Sigmoid colon (tissue), 7 donors: ENCODE measurements at places on chromosomes 4 and X. TPM values are rescaled to one million over a fixed set of nuclear protein-coding genes. Genes with fewer than 3 reads are reported as not detected.

GRCh38 chr4:128782875-128783614, 26.5 kb upstream of the JADE1 start:
- no peak for DNase-seq
- no peaks in the 10 kb centered on the region for H3K4me1 ChIP-seq
- H3K27me3 ChIP-seq, result no peaks in the 10 kb centered on the region
- H3K4me3 ChIP-seq, result no peak overlapping the region
- no peaks in the 10 kb centered on the region for H3K36me3 ChIP-seq

DNA sequence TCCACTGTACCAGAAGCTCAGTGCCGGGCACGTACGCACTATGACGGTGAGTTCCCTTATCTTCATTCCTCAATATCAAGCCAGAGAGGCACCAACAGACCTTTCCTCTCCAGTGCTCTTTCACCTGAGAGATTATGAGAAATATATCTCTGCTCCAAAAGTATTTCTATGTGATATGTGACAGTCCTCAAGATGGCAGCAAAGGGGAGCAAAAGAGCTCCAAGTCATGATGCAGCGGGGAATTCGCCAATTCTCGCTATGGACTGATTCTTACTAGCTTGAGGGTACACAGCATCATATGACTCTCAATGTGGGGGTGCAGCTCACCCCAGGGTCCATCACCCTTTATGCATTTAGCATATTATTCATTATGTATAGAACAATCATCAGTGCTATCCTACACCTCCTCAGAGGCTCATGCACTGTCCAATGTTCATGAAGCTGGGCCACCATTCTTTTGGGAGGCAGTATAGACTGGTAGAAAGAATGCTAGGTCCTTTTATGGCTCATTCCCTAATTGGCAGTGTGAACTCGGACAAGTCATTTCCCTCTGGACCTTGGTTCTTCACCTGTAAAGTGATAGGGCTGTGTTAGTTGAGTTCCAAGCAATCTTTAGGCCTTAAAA, 12.8 kb upstream of the IQSEC2 start:
- no peak overlapping the region for H3K27ac ChIP-seq
- DNase-seq, result no peak
- no peaks in the 10 kb centered on the region for H3K4me1 ChIP-seq
- no peaks in the 10 kb centered on the region for H3K27me3 ChIP-seq
- H3K36me3 ChIP-seq, result no peaks in the 10 kb centered on the region

POU3F4 gene
- total RNA-seq, result 0.28 TPM

SLC26A1 gene
- total RNA-seq, result not detected

DNA sequence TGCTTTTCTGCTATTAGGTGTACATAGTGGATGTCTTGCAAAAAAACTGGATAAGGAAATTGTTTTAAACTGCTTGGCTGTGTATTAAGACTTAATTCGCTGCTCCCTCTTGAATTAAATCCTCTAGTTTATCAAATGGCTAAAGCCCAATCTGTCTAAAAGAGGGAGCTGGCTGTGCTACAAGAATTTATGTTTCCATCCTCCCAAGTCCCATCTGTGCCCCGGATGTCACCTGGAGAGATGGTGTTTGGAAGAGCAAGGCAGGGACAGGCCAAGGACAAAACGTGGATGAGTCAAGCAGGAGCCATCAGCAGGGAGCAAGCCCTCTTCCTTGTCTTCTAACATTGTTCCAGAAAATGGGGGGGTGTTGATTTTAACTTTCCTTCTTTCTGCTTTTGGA, 171.3 kb upstream of the LCORL start:
- no peaks in the 10 kb centered on the region for H3K27me3 ChIP-seq
- no peaks in the 10 kb centered on the region for H3K36me3 ChIP-seq

- H3K4me3 ChIP-seq, result no peak overlapping the region
- no peaks in the 10 kb centered on the region for H3K4me1 ChIP-seq
- H3K36me3 ChIP-seq, result no peaks in the 10 kb centered on the region
These were observed 4.6 kb upstream of the GPC4 start for GRCh38 chrX:133419911-133420310.

GRCh38 chrX:41730081-41730480, 6.1 kb downstream of the GPR82 start:
- H3K4me3 ChIP-seq, result no peak overlapping the region
- no peaks in the 10 kb centered on the region for H3K4me1 ChIP-seq
- DNase-seq, result no peak
- H3K36me3 ChIP-seq, result no peaks in the 10 kb centered on the region

CDKL5 gene
- 5.3 TPM for total RNA-seq

DNA sequence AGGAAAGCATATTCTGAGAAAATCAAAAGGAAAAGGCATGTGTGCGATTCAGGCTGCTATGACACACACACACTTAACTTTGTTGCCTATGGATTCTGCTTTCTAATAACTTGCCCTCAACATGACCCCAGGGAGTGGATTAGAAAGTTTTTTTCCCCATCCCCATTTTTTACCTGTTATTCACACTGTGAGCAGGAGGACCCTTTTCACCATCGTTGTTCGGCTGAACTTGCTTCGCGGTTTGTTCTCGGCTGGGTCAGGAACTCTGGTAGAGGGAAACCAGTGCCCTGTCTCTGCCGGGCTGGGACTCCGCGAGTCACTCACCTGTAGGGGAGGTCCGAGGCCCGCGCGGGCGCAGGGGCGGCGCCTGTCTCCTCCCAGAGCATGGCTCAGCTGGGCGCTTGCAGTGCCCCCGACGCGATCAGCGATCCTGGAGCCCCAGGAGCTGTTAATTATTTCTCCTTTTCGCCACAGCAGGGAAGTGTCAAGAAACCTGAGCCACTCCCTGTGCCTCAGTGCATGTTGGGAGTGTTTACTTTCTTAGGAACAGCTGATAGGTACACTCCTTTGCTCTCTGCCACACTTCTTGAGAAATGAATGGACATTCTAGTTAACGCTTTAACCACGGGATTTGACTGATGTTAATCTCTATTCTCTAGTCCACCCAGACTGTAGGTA, at the start of gene RASSF6:
Gene RASSF6 (minus strand): TSS at position 322 of the 678 bp plus-strand sequence. CDS start 8,641 bp downstream, outside the sequence.
- no peaks in the 10 kb centered on the region for H3K4me1 ChIP-seq
- peak within 1 kb of the TSS; percentile 30 for H3K4me3 ChIP-seq
- no peaks in the 10 kb centered on the region for H3K36me3 ChIP-seq
- no peak for DNase-seq

DNA sequence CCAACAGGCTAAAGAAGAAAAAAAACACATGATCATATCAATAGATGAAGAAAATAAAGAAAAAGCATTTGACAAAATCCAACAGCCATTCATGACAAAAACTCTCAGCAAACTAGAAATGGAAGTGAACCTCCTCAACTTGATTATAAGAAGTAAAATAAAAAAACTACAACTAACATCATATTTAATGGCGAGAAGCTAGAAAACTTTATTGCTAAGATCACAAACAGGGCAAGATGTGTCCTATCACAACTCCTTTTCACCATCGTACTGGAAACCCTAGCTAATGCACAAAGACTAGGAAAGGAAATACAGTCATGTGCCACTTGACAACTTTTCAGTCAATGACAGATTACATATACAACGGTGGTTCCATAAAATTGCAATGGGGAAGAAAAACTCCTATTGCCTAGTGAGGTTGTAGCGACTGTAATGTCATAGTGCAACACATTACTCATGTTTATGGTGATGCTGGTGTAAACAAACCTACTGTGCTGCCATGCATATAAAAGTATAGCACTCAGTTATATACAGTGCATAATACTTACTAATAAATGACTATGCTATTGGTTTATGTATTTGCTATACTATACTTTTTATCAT, 12.1 kb upstream of the MANBA start:
- no peak for DNase-seq
- H3K4me1 ChIP-seq, result no peaks in the 10 kb centered on the region
- no peaks in the 10 kb centered on the region for H3K27me3 ChIP-seq
- no peaks in the 10 kb centered on the region for H3K36me3 ChIP-seq
- H3K27ac ChIP-seq, result no peak overlapping the region

- H3K36me3 ChIP-seq, result no peaks in the 10 kb centered on the region
- H3K27me3 ChIP-seq, result no peaks in the 10 kb centered on the region
These were observed 243.8 kb downstream of the ADAMTS3 start for GRCh38 chr4:72325215-72325614.

TCEANC gene
- 4.2 TPM for total RNA-seq

DNA sequence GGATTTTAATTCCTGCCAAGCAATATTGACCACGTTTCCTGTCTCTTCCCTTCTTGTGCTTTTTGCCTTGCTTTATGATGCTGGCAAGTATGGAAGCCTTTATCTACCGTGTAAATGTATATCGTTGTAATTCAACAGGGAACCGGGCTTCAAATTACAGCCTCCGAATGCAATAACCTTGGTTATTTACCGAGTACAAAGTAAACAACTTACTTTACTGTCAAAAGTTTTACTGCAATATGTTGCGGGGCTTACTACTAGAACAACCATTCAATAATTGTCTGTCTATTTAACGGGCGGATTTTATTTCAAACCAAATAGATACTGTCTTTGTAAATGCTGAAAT, 73.1 kb downstream of the PALLD start:
- DNase-seq, result no peak
- no peaks in the 10 kb centered on the region for H3K27me3 ChIP-seq
- H3K4me3 ChIP-seq, result no peak overlapping the region
- H3K27ac ChIP-seq, result peak overlapping the region; percentile 42

- peak overlapping the region; percentile 78 for H3K4me3 ChIP-seq
- H3K36me3 ChIP-seq, result peaks cover 20% of the 10 kb centered on the region
- H3K4me1 ChIP-seq, result peaks cover 17% of the 10 kb centered on the region
- peak overlapping the region; percentile 91 for H3K27ac ChIP-seq
- no peaks in the 10 kb centered on the region for H3K27me3 ChIP-seq
These were observed 61.9 kb downstream of the TSC22D3 start for GRCh38 chrX:107713543-107714205.
